ENCODE measurements at places on chromosomes 13 and 19. TPM values are rescaled to one million over a fixed set of nuclear protein-coding genes. Genes with fewer than 3 reads are reported as not detected.

- DNase-seq = no peak
Measured at GRCh38 chr13:22218797-22219196, 547.9 kb downstream of the FGF9 start.

- no peak for DNase-seq
Measured at GRCh38 chr19:55370305-55370988, at the start of gene IL11. Gene IL11 (minus strand): TSS chr19:55370463. CDS start chr19:55370310, 153 bp downstream.

Gene CCL25
- total RNA-seq = 2.3 TPM

Gene CA11
- total RNA-seq = 18.7 TPM

DNA sequence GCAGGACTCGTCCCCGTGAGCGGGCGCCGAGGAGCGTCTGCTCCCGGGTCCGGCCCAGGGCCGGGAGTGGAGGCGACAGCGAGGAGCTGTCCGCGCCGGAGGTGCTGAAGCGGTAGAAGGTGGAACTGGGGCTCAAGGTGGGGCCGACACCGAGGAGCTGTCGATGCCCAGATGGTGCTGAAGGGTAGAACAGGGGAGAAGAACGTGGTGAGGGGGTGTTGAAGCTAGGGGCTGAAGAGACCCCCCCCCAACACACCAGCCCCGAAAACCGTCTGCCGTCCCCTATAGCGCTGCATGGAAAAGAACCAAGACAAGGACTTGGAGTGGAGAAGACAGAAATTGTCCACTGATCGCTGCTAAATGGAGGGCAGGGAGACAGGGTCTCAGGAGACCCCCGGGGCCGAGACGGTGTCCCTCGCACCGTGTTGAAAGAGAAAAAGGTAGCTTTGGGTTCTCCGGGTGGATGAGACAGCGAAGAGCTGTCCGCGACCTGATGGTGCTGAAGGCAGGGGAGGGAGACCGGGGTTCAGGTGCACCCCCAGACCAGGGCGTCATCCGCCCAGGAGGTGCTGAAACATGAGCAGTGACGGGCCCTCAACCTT, 7.1 kb upstream of the PDE4C start:
- DNase-seq = peak; percentile 39

DNA sequence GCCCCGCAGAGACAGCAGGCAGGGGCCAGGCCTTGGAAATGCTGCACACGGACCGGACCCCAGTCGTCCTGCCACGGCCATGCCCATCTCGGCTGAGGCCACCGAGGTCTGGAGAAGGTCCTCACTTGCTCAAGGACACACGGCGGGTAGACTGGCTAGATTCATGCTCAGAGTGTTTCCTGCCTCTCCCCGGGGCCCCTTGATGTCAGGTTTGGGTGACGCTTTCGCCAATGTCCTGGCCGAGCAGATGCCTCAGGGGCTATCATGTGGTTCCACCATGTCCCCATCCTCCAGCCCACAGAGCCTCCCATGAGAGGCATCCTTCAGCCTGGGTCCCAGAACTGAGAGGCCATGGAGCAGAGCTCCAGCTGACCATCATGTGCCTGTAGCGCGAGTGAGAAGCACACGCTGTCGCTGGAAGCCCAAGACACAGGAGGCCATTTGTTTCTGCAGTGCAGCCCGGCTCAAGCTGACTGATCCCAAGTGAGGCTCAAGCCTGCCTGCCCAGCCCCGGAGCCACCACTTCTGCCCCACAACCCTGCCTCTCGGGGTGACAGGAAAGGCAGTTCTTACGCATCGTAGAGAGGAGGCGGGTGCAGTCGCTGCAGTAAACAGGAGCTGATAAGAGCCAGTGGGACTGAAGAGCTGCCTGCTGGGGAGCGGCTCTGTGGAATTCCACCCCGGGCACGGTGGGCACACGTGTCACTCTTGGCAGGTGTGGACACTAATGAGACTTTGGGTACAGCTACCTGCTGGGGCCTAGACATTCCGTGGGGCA, 53.9 kb upstream of the GAS6 start:
- peak; percentile 6 for DNase-seq

- no peak for DNase-seq
Measured at GRCh38 chr19:3931041-3931440, 1.8 kb upstream of the NMRK2 start.

GRCh38 chr19:28469544-28469943, 743.4 kb downstream of the UQCRFS1 start:
- DNase-seq = no peak

- DNase-seq = no peak
Measured at GRCh38 chr19:7342143-7342542, 6.6 kb upstream of the ARHGEF18 start.

Gene ZNF560
- not detected for total RNA-seq

GRCh38 chr13:73106513-73107178, 47.8 kb downstream of the KLF5 start:
- DNase-seq = no peak

GRCh38 chr13:32587811-32588170, 1.5 kb downstream of the PDS5B start:
- DNase-seq = no peak

DNA sequence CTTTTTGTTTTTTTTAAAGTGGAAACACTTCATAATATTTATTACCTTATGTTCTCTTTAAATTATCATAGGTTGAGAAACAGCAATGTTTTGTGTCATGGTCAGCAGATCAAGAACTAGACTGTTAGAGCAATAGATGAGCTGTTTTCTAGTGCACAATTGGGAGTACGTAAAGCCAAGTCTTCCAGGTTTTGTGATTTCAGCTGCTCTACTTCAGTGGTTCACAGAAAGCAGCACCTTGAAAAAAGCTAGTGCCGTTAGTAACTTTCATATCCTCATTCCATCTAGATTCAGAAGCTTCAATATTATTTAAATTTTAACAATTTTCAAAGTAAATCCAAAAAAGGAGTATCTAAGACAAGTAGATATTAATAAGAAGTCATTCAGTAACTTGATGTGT, 1.9 kb downstream of the GPR18 start:
- DNase-seq = no peak

DNA sequence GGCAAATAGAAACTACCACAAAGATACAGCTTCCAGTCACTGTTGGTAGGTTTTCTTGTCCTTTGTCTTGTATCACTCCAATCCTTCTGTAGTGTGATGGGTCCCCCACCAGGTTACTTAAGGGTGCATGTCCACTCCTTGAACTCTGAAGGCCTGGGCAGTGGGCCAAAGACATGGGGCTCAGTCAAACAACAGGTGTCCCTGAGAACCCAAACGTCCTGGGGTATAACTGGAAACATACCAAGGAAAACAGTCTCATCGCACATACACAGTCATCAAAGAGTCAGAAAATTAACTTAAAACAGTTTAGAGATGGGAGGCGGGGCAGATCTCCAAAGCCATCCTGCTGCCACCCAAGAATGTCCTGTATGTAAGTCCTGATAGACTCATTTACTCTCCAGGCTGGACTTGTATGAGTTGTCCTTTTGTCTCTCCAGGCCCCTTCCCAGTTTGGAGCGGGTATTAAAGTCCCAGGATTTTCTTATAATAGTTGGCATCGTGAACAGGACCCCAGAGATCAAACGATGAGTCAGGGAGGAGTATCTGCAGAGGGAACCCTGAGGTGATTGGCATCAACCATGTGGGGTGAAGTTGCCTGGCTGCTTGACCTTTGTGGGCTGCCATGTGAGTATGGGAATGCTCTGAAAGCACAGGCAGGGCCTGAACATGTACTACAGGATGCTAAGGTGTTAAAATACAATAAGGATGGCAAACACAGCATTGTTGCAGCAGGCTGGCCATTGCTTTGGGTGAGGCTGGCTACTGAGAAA, 613.2 kb upstream of the KLF12 start:
- DNase-seq = no peak

DNA sequence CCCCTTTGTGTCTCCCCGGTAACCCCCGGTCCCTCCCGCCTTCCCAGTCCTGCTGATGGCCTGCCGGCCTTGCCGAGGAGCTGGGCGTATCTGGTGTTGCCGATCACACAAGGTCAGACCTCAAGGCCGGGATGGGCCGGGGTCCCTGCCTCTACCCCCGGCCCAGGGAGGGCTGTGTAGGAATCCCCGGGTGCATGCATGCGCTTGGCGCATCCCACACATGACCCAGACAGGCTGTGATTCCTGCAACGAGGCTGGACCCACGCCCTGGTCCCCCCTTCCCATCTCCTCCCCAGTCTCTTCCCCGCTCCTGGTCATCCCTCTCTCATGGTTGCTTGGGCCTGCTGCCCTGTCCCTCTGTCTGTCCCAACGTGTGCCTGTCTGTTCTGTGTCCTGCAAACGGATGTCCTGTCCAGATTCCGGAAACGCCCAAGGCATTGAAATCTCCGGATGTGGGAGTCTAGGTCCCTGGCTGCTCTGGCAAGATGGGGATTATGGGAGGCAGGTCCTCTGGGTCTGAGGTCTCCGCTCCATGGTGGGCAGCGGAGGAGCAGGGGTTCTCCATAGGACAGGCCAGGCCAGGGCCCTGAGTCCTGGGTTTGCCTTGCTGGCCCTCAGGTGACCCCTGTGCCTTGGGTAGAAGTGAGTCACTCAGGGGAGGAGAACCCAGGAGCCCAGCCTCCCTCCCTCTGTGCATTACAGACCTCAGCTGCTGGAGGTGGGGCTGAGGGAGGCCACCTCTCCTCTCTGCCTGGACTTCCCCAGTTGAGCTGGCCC, 1.6 kb downstream of the PKN1 start:
- DNase-seq = no peak

DNA sequence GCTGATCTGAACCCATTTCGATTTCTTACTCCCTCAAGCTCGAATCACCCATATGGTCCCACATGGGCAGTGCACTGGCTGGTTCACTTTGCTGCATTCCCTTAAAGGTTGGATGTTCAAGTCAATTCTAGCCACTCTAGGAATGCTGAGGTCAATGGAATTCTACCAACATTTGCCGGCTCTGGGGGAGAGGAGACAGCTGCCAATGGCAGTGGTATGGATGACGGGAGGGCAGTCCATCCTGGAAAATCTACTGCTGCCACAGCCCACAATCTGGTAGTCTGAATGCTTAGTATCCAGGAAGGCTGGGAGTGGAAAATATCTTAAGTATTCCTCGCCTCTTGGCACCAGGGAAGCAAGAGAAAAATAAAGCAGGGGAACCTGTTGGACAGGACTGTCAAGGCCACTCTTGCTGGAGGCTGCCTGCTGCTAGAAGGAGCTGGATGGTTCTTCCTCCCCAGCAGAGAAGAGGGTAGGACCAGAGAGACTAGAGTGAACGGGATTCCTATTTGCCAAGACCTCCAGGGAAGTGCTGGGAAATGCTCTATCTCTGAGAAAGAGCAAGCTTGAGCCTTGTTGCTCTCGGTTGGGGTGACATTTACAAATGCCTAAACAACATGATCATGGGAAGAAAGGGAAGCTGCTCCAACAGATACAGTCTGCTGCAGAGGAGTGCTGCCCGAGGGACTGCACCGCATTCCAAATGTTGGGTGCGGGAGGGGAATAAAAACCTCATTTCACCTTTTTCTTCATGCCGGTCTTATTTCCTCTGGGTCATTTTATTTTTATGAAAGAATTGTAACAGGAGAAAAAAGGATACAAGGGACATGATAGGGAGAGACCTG, 20.7 kb upstream of the HMGB1 start:
- DNase-seq = no peak

Gene SHC2
- total RNA-seq = not detected

- DNase-seq = no peak
Measured at GRCh38 chr19:13400296-13400695, 106.0 kb downstream of the CACNA1A start.

GRCh38 chr19:13996928-13997630, 9.0 kb downstream of the RFX1 start:
- no peak for DNase-seq

DNA sequence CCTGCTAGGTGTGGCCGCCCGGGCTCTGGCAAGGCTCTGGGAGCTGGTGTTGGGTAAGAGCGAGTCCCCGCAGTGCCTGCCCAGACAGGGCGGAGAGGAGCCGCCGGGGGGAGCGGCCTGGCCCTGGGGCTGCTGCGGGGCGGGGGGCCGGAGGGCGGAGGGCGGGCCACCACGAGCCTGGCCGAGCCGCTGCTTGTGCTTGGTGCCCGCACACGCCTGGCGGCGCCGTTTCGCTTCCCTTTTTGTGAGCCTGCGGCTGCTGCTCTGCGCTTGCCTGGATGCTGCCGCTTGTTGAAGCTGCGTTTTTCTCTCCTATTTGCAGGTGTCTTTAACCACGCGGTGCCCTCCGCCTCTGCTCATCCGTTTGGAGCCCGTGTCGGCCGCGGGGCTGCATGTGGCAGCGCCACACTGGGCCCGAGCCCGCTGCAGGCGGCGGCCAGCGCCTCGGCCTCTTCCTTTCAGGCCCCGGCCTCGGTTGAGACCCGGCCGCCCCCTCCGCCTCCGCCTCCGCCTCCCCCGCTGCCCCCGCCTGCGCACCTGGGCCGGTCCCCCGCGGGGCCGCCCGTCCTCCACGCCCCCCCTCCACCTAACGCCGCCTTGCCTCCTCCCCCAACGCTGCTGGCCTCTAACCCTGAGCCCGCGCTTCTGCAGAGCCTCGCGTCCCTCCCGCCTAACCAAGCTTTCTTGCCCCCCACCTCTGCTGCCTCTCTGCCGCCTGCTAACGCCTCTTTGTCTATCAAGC, 8.5 kb downstream of the PLEKHJ1 start:
- DNase-seq = no peak

DNA sequence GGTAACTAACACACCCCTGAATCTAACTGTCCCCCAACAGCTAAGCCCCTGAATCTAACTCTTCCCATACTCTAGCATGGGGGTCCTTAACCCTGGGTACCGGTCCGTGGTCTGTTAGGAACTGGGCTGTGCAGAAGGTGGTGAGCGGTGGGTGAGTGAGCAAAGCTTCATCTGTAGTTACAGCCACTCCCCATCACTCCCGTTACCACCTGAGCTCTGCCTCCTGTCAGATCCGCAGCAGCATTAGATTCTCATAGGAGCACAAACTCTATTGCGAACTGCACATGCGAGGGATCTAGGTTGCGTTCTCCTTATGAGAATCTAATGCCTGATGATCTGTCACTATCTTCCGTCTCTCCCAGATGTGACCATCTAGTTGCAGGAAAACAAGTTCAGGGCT, 6.2 kb upstream of the PHLDB3 start:
- no peak for DNase-seq

Gene YIF1B
- total RNA-seq = 38.0 TPM

All from naive thymus-derived CD4-positive, alpha-beta T cell (primary cell).